ENCODE measurements at places on chromosomes 11 and 22. TPM values are rescaled to one million over a fixed set of nuclear protein-coding genes. Genes with fewer than 3 reads are reported as not detected.
A peak's percentile ranks its signal among the peaks of the same experiment; 100 is the strongest.

DNA sequence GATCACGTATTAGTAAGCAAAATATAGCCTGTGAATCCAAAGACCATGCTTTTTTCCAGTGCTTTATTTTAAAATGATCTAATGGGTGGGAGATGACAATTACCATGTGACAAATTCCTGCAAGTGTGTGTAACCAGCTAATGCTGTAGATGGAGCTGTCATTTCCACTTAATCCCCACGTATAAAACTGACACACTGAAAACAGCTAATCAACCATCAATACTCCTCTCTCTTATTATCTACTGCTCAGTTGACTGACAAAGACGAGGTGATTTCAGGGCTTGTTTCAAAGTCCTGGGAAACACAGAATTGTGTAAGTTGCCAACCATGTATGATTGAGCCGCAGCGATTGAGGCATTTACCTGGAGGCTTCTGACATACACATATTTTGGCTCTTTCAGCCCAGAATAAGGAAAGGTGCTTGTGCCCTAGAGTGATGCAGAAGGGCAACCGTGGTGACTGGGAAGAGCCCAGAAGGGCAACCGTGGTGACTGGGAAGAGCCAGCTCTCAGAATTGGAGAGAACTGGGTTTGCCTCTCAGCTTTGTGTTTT is 9.7 kb downstream of the SLN start:
- no peak for DNase-seq

HEPHL1 gene
- not detected for total RNA-seq

DNA sequence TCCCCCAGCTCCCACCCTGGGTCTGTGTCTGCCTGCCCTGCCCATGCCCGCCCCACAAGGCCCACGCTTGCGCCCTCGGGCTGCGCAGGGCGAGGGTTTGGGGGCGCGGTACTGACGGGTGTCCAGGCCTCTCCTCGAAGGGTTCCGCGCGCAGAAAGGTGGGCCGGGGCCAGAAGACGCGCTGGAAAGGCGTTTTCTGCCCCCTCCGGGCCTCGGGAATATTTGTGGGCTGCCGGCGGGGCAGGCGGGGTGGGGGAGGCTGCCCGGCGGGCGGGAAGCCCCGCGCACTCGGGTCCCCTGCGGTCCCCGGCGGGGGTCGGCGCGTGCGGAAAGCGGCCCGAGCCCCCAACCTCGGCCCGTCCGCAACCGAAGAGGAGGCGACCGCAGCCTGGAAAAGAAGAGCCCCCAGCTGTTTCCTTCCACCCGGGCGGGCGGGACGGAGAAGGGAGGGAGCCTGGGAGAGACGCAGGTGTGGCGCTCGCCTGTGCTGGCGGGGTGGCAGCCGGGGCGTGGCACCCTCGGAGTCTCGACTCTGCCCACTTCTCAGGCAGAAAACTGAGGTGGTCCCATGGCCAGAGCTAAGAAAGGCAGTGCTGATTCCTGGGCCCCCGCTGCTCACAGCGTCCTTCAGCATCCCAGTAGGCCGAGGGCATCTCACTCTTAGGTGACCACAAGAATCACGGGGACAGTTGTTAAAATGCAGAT is 59.0 kb downstream of the THAP12 start:
- no peak for DNase-seq

GRCh38 chr11:42524534-42525227 is 787.1 kb upstream of the API5 start:
- peak; percentile 46 for DNase-seq

NELL1 gene
- total RNA-seq, result not detected

GRCh38 chr22:42379966-42380537 is 52.2 kb downstream of the NFAM1 start:
- DNase-seq, result no peak

CEND1 gene
- total RNA-seq, result not detected

GRCh38 chr11:46850829-46851380 is 4.8 kb upstream of the CKAP5 start:
- DNase-seq, result no peak

DNA sequence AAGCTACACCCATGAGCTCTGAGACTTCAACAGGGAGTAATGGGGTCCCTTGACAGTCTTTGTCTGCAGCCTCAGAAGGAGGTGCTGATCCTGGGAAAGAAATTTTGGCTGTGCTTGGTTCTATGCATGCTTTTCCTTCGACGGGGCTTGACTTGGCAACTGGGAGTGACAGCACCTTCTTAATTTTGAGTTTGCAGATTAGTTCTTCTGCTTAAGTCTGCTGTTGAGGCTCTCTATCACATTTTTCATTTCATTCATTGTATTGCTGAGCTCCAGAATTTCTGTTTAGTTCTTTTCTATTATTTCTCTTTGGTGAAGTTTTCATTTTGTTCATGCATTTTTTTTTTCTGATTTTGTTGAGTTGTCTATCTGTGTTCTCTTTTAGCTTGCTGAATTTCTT is 125.6 kb downstream of the SNX19 start:
- DNase-seq, result no peak
